ENCODE measurements at places on chromosomes 4 and X.

DNA sequence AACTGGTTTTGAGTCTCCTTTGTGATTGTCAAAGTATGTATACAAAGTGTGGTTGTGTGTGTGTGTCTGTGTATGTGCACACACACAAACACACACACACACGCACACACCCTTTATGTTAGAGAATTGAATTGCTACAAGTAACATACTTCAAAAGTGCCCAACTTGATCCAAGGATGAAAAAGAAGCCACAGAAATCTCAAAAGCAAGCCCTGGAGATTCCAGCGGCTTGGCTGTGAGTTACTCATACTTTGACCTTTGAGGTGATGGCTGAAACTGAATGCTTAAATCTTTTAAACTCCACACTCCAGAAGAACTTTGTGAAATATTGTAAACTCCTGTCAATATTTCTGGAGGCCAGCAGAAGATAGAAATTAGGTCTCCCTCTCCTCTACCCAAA is 168.4 kb upstream of the NRK start:
- DNase-seq = no peak
- no peak overlapping the region for H3K27ac ChIP-seq
- H3K4me3 ChIP-seq = no peak overlapping the region
- no peaks in the 10 kb centered on the region for H3K36me3 ChIP-seq

GRCh38 chr4:92789741-92790140 is 486.0 kb downstream of the GRID2 start:
- no peak overlapping the region for H3K27ac ChIP-seq
- H3K4me3 ChIP-seq = no peak overlapping the region
- no peaks in the 10 kb centered on the region for H3K4me1 ChIP-seq
- H3K36me3 ChIP-seq = no peaks in the 10 kb centered on the region
- DNase-seq = no peak

- DNase-seq = no peak
- H3K36me3 ChIP-seq = no peaks in the 10 kb centered on the region
- H3K27ac ChIP-seq = no peak overlapping the region
- no peaks in the 10 kb centered on the region for H3K4me1 ChIP-seq
Measured at GRCh38 chr4:16772366-16772850, 126.0 kb downstream of the LDB2 start.

DNA sequence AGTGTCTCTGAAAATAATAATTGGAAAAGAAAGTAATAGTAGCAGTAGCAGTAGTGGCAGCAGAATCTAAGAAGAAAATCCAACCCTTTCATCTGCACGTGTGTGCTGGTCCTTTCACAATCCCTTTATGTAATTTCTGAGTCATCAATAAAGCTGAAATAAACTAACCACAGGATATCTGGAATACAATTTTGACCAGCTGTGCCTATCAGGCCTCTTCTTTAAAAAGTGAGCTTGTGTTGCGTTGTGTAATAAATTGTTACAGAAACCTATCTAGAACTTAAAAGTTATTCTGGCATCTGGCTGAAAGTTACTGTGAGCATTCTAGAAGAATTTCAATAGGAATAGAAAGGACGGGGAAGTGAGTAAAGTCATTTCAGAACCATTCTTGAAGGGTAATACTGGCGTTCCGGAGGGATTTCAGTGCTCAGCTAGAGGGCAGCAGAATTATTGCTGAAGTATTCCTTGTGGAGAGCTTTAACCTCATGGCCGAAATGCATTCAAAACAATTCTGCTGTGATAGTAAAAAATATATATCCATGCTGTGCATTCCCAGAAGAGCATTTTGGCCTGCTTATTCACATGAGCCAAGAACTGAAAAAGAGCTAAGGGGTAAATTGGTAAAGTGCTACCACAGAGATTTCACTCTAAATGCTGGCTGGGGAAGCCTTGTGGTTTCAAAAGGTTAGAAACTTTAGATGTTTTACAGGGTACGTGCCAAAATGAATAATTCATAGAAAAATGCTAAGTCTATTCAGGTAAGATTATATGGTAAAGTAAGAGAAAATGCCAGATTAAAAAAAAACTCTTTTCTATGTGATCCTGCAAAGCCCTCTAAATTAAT is 260.6 kb downstream of the NKX6-1 start:
- H3K4me1 ChIP-seq = no peaks in the 10 kb centered on the region
- no peak for DNase-seq
- no peaks in the 10 kb centered on the region for H3K27me3 ChIP-seq
- H3K27ac ChIP-seq = no peak overlapping the region
- H3K4me3 ChIP-seq = no peak overlapping the region

GRCh38 chrX:47189906-47190305 is 3.7 kb upstream of the UBA1 start:
- H3K27ac ChIP-seq = no peak overlapping the region
- no peaks in the 10 kb centered on the region for H3K27me3 ChIP-seq
- no peak for DNase-seq
- no peaks in the 10 kb centered on the region for H3K4me1 ChIP-seq

DNA sequence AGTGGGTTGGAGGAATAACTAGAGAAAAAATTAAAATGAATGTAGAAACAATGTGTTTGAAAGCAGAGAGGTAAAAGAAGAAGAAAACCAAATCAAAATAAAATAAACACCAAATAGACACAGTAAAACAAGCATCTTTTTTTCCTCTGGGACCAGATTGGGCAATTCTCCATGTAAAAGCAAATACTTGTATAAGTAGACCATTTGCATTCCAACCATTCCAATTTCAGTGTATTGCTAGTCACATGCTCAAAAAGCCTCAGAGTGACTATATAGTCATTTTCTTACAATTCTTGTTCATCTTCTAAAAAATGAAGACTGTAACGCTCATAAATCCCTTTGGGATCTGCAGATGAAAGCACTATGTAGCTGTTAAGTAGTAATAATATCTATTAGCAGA is 969.5 kb downstream of the PCDH18 start:
- H3K4me3 ChIP-seq = no peak overlapping the region
- no peaks in the 10 kb centered on the region for H3K36me3 ChIP-seq
- DNase-seq = no peak
- H3K27ac ChIP-seq = no peak overlapping the region
- no peaks in the 10 kb centered on the region for H3K27me3 ChIP-seq

DNA sequence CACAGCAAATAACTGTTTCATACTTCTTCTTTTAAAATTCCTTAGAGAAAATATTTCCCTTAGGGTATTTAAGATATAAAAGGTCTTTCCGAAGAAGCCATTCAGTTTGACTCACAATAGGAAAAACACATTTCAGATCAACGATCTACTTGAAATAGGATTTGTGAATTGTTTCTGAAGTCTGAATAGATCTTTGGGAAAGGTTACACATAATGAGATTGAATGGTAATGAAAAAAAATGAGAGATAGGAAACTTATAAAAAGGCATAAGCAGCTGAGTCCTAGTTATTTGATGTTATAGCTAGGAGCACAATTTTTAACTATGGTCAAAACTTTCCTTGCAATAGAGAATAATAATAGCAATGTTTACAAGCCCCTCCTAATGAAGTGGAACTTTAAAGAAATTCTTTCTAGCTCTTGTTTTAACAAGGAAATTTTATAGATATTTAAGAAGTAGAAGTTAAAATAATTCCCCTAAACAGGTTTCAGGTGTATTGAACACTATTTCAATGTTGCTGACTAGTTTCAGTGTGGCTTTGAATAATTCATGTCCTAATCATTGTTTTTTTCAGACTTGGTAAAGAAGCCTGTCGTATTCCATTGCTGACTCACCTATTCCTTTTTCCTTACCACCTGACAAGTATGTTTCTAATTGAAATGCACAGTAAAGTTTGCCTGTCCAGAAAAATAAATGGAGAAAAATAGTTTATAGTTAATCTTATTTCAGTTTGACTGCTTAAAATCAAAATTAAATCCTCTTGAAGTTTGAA is 89.1 kb downstream of the PCDH18 start:
- no peak for DNase-seq
- H3K4me3 ChIP-seq = no peak overlapping the region
- no peaks in the 10 kb centered on the region for H3K36me3 ChIP-seq
- no peaks in the 10 kb centered on the region for H3K4me1 ChIP-seq

DNA sequence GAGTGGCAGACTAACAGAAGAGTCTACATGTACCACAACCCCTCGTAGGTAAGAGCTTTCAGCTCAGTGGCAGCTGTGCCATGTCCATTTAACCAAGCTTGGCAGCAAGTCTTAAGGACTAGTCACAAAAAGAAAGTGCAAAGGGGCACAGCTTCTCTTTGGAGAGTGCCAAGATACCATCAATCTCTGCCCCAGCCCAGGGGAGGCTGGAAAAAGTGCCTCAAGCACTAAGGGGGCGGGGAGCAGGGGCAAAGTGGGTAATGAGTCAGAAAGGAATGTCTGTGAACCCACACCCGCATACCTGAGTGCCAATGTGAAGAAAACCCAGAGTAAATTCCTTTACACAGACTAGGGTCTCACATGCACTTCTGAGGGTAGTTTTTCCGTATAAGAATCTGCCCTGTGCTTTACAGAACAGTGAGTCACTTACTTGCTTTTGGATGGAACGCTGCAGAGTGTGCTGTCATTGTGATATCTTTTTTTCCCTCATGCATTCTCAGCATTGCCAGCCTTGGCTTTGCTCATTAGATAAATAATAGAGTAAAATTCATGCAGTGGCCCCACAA is 219.8 kb downstream of the ZNF674 start:
- no peaks in the 10 kb centered on the region for H3K36me3 ChIP-seq
- H3K4me1 ChIP-seq = no peaks in the 10 kb centered on the region
- DNase-seq = no peak
- no peak overlapping the region for H3K4me3 ChIP-seq
- H3K27me3 ChIP-seq = no peaks in the 10 kb centered on the region
- no peak overlapping the region for H3K27ac ChIP-seq

DNA sequence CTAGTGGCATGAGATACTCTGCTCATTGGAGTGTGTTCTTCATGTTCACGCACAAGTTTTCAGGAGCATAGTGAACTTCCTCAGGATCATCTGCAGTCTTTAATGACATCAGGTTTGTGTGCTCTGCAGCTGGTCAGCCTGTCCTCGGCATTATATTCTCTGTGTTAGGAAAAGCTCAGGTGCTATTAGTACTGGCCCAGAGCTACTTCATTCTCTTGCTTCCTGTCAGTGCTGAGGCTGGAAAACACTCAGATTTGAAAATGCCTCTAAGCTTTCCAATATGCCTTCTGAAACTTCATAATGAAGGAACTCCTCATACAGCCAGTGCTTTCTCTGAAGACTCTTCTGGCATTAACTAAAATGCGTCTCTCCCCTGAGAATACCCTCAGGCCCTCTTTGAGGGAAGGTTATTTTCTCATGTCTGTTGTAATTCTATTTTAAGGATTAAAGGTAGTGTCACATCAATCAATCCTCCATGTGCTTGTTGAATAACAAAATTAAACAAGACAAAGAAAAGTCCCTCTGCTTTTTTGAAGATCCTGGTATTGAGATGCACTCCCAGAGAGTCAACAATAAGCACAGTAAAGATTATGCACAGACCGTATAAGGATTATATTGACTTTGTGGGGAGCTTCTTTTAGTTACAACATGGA is 666.4 kb downstream of the ADGRL3 start:
- DNase-seq = no peak
- no peaks in the 10 kb centered on the region for H3K4me1 ChIP-seq
- H3K4me3 ChIP-seq = no peak overlapping the region
- H3K27me3 ChIP-seq = no peaks in the 10 kb centered on the region
- H3K36me3 ChIP-seq = no peaks in the 10 kb centered on the region

GRCh38 chr4:40915318-40916217 is 165.8 kb downstream of the NSUN7 start:
- no peak for DNase-seq
- H3K4me3 ChIP-seq = no peak overlapping the region
- H3K36me3 ChIP-seq = no peaks in the 10 kb centered on the region
- no peaks in the 10 kb centered on the region for H3K27me3 ChIP-seq
- no peak overlapping the region for H3K27ac ChIP-seq

DNA sequence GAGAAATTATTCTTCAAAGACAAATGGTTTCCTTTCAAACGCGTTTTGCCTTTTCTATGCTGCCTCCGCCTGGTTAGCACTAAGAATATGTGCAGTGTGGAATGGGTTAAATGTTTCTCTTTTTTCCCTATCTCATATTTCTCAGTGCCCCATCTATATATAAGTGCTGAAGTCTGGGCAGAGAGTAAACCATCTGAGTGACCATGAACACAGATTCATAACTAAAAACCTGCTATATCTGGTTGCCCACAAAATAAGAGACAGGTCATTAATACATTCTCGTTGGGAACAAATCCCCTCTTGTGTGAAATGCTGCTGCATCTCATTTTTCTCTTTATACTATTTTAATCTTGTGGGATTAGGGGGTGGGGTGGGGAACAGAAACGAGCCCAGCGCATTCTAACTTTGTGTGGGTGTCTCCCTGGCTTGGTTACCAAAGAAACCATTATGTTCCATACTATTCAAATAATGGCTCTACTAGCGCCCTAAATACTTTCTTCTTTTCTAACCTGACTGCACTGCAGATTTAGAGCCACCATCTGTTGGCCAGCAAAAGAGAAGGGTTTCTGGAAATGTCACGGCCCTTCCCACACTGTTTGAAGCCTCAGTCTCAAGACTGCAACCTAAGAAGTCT is 42.2 kb upstream of the PTCHD1 start:
- H3K27me3 ChIP-seq = no peaks in the 10 kb centered on the region
- no peaks in the 10 kb centered on the region for H3K36me3 ChIP-seq
- H3K4me1 ChIP-seq = no peaks in the 10 kb centered on the region
- H3K27ac ChIP-seq = no peak overlapping the region
- no peak for DNase-seq

DNA sequence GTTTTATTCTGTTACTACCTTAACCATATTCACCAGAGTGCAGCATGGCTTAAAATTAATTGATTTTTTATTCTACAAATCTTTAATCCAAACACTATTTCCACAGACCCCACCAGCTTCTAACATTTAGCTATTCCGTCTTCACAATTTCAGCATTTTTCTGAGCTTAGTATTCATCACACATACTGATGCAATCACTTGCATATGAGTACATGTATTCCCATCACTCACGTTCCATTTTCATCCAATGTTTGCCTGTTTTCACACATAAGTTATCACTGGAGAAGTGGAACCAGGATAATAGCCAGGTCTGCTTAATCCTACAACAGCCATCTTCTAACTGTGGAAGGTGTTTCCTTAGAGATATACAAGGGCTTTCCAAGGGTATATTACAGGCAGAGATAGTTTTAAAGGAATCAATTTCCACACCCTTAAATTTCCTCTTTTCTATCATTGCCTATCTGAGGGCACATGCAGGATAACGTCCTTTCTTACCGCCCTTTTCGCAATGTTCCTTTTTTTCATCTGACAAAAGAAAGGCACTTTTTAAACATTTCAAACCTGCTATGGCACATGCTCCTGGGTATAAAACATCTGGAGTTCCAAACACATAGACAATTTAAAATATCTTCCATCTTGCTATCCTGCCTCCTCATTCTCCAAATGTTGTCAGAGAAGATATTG is 115.8 kb downstream of the CORIN start:
- H3K27me3 ChIP-seq = no peaks in the 10 kb centered on the region
- no peak overlapping the region for H3K4me3 ChIP-seq
- no peaks in the 10 kb centered on the region for H3K36me3 ChIP-seq
- no peak overlapping the region for H3K27ac ChIP-seq
- no peaks in the 10 kb centered on the region for H3K4me1 ChIP-seq
- DNase-seq = no peak

DNA sequence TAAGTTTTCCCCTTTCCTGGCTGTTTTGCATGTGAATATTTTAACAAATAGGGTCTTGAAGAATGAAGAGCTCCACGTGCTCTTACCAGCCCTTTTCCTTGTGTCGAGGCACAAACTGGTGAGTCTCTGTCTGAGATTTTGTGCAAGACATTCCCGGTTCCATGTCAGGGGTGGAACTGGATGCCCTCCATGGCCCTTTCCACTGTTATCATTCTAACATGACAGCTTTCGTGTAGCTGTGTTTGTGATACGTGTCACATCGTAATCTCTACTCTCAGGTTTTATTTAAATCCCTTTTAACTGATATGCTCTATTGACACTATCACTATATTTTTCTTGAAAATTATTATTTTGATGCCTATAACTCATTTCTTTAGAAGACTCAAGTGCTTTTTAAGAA is 130.4 kb downstream of the SORBS2 start:
- no peaks in the 10 kb centered on the region for H3K27me3 ChIP-seq
- DNase-seq = no peak
- no peak overlapping the region for H3K27ac ChIP-seq
- no peaks in the 10 kb centered on the region for H3K36me3 ChIP-seq
- H3K4me3 ChIP-seq = no peak overlapping the region

Measured in tibial nerve (tissue), 4 donors.